T-helper 22 cell (primary cell): ENCODE measurements at places on chromosomes 6 and 20.
A peak's percentile ranks its signal among the peaks of the same experiment; 100 is the strongest.

DNA sequence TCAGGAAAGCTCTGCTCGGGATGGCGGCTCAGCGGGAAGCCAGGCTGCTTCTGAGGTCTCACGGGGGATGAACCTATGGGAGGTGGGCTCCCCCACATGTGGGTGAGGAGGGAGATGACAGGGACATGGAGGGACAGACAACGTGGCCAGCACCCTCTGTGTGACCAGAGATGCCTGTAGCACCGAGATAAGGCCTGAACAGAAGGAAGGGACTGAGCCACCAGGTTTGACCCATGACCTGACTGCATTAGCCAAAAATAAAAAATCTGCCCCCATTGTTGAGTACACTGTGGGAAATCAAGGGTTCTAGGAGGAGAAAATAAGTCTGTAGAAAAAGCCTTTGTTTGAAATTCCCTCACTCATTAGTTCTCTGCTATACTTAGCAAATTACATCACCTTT, 105.7 kb downstream of the RNASET2 start:
- DNase-seq = no peak

- peak; percentile 58 for DNase-seq
Measured at GRCh38 chr6:31396422-31397152, 6.8 kb upstream of the MICA start.

DNA sequence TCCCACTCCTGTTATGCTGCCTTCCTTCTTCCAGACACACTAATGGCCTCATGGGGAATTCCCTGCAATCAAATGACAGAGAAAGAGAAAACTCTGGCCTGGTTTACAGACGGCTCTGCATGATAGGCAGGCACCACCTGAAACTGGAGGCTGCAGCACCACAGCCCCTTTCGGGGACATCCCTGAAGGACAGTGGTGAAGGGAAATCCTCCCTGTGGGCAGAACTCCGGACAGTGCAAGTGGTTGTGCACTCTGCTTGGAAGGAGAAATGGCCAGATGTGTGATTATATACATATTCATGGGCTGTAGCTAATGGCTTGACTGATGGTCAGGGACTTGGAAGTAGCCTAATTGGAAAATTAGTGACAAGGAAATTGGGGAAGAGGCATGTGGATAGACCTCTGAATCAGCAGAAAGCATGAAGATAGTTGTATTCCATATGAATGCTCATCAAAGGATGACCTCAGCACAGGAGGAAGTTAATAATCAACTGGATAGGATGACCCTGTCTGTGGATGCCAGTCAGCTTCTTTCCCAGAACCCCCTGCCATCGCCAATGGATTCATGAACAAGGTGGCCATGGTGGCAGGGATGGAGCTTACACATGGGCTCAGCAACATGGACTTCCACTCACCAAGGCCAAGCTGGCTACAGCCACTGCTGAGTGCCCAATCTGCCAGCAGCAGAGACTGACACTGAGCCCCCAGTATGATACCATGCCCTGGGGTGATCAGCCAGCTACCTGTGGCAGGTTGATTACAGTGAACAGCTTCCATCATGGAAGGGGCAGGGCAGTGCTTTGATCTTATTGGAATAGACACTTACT, 44.5 kb upstream of the VSX1 start:
- DNase-seq = no peak

DNA sequence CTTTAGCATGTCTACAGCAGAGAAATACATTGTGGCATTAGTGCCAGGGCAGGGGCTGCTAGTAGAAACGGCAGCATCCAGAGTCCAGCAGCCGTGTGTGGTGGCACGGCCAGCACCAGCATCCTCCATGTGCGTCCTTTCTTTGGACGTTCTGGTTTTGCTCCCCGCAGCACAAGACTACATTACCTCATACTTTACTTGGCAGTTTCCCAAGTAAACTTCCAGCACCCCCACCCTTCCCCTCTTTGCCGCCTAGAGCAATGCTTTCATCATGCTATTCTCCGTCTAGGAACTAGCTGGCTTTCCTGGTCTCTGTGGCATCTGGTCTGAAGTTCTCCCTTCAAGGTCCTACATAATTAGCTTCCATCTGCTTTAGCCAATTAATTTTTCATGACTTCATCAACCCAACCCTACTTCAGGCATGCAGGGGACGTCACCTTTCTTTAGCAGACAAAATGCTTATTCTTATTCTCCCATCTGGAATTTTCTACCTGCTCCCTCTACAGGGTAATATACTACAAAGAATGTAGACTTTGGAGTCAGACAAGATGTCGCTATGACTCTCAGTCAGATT, 67.6 kb downstream of the BLOC1S5 start:
- no peak for DNase-seq

DNA sequence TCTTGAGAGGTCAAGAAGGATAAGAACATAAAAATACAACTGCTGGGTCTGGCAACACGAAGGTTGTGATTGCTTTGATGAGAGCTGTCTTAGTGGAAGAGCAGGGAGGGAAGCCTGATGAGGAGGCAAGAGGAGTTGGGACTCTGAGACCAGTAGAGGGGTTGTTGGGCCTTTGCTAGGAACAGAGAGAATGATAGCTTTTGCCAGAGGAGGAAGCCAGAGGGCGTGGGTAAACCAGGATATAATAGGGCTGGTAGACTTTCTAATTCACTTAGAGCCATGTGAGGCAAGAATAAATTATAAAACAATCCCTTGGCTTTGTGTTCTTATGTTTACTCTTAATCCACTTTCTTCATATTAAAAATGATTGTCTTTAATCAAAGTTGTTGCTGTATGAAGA, 78.6 kb downstream of the RCAN2 start:
- no peak for DNase-seq

GRCh38 chr6:17281497-17282481, 628 bp downstream of the RBM24 start:
- no peak for DNase-seq

GRCh38 chr6:12163149-12163548, 127.0 kb upstream of the EDN1 start:
- peak; percentile 27 for DNase-seq

DNA sequence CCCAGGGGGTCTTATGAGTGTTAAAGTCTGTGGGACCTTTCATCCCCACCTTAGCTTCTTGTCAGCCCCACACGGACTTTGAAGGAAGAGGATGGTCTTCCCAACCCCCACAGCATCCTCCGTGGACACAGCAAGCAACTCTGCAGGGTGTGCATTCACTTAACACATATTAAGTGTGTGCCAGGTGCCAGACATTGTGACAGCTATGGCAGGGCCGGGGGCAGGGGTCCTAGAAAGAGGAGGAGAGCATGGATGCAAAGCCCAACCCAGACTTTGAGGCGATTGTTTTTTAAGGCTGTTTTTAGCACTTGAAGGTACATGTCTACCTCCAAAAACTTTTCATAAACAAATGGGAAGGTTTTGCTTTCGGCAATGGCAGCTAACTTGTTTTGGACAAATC, 121.6 kb upstream of the KCNG1 start:
- DNase-seq = no peak

- no peak for DNase-seq
Measured at GRCh38 chr6:110158479-110158878, 21.0 kb downstream of the WASF1 start.

GRCh38 chr6:151240791-151241642, 1.2 kb downstream of the AKAP12 start:
- DNase-seq = no peak

GRCh38 chr20:40753472-40753871, 64.4 kb upstream of the MAFB start:
- no peak for DNase-seq

- no peak for DNase-seq
Measured at GRCh38 chr6:30600451-30600961, 16.5 kb downstream of the PPP1R10 start.

DNA sequence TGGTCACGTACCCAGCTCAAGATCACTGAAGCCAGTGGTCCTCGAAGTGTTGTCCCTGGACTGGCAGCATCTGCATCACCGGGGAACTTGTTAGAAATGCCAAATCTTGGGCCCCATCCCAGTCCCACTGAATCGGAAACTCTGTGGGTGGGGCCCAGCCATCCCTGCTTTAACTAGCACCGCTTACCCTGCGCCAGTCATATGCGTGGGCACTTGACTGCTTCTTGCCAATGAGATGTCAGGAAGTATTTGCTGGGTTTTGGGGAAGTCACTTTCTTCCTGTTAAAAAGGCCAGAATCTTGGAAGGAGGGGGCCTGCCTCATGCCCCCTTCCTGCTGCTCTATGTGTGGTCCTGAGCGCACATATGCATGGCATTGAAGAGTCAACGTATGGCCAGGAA, 11.7 kb upstream of the SULF2 start:
- DNase-seq = no peak

DNA sequence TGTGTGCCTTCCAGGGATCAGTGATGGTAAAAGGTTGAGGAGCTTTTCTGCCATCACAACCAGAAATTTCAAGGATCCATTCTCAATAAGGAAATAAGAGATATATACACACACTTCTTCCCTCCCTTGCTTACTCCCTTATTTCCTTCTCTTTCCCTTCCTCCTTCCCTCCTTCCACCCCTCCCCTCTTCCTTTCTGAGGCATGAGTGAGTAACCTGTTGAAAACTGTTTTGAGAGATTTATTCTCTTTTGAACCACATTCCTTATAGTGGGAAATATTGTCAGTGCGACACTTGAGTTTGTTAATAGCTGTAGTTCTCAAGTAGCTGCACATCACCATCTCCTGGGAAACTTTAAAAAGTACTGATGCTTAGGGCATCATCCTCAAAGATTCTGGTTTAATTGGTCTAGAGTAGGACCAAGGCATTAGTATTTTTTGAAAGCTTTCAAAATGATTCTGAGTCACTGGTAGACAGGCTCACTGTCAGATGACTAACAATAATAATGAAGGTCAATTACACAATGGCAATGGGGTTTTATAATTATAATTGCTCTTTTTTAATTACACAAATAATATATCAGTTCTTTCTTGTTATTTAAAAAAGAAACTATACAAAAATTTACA, 109.9 kb downstream of the POPDC3 start:
- no peak for DNase-seq

DNA sequence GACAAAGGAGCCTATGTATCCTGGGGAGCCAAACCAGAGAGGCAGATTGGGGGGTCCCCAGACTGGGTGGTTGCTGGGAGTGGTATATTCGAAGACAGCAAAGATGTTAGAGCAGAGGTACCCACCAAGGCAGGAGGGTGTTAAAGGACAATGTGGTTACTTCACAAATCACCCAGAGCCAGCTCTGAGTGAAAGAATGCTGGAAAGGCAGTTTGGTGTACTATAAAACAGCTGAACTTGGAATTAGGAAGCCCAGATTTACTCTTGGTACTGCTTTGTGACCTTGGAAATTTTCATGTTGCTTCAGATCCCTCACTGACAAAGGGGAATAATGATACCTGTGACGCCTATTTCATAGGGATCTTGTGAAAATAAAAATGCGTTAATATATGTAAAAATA, 121.6 kb downstream of the CD164 start:
- no peak for DNase-seq

- DNase-seq = peak; percentile 11
Measured at GRCh38 chr20:48904566-48905296, 16.8 kb upstream of the ARFGEF2 start.

DNA sequence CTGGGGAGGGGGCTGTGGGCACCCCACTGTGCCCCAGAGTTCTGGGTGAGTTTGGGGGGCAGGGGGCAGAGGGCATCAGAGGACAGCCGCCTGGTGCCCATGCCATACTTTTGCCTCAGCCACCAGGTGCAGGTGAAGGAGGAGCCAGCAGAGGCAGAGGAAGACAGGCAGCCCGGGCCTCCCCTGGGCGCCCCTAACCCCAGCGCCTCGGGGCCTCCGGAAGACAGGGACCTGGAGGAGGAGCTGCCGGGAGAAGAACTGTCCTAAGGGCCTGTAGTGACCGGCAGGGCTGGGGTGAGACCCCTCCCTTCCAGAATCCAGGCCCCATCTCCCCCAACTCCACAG, 39.6 kb upstream of the MDFI start:
- no peak for DNase-seq
